ENCODE measurements at places on chromosomes 7 and 10.

DNA sequence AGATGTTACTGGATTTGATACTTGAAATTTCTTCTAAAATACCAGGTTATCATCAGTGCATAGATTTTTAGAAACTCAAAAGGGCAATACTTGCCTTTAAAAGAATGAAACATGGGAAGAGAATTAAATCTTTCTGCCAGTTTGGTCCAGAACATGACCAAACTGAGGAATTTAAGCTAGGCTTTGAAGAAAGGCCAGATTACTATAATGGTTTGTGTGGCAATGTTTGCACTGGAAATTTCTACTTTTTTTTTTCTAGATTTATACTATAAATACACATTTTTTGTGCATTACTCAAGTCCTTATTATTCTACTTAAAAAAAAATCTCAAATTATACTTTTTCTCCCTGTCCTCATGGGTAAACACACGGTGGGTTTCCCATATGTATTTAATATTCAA is 9.2 kb downstream of the MKX start:
- DNase-seq: no peak

DNA sequence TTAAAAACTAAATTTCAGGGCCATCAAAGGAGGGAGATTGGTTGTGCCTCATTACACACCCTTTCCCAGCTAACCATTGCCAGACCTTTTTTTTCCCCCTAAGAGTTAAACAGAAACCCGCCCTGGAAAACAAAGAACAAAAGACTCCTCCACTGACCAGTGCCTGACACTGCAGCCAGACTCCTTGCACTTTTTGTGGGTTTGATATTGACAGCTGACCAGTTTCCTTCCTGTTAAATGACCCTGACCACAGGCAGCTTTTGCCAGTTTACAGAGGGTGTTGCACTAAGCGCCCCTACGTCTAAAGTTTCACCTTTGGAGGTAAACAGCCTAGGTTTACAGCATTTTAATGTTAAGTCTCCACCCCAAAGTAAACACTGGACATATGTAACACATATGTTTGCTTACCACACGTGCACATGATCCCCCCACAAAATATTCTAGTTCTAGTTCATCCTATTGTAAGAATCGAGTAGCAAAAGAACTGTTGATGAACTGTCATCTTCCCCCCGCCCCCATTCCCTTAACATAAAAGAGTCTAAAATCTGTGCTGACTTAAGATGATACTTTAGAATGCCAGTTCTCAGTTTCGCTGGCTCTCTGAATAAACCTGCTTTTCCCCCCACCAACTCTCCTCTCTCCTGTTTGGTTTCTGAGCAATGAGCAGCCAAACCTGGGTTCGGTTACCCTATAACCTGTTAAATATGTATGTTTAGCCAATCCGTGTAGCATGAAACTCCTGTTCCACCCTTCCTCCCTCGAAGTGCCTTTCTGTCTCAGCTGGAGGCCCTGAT is 38.0 kb downstream of the FOXI2 start:
- peak; percentile 38 for DNase-seq

GRCh38 chr7:36261019-36261754 is 108.1 kb downstream of the EEPD1 start:
- no peak for DNase-seq

DNA sequence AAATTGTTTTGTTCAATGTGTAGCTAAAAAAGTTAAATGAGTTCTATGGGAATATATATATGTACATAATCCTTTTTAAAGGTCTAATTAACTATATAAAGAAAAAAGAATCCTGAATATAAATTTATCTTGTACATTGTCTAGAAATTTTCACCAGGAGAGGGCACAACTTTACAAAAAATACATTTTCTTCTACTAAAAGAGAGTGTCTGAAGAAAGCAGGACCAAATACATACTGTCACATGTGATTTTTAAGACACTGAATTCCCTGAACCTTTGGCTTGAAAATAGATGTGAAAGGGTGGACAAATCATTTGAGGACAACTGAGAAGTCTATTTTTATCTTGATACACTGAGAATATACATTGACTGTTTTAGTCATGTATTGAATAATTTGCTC is 204.3 kb downstream of the DGKB start:
- DNase-seq: no peak

GRCh38 chr10:110524859-110525232 is 27.1 kb downstream of the DUSP5 start:
- DNase-seq: peak; percentile 54

DNA sequence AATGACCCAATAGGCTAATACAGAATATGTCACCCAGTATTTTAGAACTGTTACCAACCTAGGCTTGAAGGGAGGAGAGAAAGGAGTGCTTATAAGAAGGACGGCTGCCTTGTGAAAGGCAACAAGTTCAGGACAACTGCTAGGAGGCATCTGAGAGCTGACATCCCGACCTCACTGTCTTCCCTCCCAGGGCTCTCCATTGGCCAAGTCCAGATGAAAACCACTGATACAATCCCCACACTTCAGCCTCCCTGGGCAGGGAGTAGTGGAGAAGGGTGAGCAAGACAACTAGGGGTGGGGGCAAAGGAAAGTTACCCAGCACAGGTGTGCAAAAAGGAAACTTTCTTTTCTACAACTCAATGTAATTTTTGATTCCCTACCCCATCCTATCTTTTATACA is 29.5 kb upstream of the TMEM273 start:
- DNase-seq: no peak
